AG10803 (cell line): ENCODE measurements at places on chromosomes 13 and 19.

DNA sequence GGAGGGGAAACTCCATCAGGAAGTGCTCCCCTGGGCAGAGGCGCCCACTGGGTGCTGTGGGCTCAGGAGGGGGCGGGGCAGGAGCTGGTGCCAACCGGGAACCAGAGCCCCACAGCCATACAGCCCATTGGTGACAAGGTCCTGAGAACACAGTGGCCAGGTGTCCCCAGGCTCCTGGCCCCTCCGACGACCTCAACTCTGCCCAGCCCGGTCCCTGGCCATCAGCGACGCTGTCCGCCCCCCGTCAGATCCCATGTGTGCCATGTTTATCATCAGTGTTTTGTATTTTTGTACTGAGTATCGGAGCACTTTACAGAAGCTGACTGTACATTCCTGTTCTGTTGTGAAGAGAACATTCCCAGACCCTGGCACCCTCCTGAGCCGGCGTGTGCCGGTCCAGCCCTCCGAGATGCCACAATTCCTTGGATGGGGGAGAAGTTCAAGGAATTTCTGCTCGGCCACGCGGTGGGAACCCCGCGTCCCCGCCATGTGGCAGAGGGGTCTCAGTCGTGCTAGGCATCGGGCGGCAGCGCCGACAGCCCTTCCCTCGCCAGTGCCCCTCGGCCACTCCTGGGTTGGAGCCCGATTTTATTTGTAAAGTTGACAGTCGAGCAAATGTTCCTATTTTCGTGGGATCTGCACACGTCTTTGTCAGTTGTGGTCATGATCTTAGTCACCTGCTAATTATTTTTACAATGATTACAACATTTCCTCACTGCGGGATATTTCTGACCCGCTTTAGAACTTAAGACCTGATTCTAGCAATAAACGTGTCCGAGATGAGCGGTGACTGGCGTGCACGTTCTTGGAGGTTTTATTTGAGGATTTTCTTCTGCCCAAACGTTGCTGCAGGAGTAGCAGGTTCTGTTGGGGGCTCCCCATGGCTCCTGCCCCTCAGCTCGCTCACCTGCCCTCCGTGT lies 16.9 kb downstream of the PEX11G start:
- no peak for DNase-seq

GRCh38 chr19:58007285-58007684 lies 4.7 kb upstream of the ZNF606 start:
- no peak for DNase-seq

DNA sequence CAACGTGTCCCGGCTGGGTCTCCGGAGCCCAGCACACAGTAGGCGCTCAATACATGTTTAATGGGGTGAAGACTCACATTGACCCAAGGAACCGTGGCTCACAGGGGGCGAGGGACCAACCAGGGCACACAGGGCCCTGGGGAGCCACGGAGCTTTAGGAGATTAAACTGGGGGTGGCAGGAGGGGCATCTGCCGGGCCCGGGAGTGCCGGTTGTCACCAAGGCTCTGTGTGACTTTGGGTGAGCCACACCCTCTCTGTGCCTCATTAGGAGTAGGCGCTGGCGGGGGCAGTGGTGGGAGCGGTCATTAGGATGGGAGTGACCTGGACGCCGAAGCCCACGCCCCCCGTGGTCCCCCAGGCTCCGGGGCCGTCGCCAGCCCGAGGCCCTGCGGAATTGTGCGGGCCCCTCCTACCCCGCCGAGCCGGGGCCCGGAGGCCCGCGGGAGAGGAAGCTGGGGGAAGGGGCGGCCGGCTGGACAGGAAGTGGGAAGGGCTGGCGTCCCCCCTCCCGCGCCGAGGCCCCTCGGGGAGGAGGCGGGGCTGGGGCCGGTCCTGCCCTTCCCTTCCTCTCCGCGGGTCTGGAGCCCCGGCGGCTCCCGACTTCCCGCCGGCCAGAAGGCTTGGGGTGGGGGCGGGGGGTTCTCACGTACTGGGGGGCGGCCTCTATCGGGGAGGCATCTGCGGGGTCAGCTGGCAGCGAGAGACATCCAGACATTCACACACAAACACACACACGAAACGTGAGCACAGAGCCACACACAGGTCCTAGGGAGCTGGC lies 1.8 kb upstream of the SSBP4 start:
- DNase-seq = peak; percentile 84

DNA sequence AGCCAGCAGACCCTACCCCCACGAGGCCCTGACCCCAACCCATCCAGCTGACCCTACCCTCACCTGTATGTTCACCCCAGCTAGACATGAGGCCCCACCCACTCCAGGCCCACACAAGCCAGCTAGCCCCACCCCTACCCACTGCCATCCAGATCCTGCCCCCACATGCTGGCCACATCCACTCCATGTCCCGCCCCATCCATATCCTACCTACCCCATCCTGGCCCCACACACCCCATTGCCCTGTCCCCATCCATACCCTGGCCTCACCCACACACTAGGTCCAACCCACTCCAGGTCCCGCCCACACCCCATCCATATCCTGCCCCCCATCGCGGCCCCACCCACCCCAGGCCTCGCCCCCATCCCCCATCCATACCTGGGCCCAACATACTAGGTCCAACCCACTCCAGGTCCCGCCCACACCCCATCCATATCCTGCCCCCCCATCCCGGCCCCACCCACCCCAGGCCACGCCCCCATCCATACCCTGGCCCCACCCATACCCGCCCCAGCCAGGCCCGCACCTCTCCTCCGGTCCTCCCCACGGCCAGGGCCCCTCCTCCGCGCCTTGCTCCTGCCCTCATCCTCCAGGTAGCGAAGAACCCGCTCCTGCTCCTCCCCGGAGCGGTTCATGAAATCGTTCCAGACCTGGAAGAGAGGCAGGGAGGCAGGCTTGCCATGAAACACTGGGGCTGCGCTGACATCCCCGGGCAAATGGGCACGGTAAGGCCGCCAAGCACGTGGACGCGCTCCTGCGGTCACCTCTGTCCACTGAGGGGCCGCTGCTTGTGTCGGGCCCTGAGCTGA lies 7.2 kb downstream of the RNU6-9 start:
- no peak for DNase-seq

- DNase-seq = peak; percentile 3
These were observed 18.2 kb downstream of the ZNF121 start for GRCh38 chr19:9565900-9566705.

DNA sequence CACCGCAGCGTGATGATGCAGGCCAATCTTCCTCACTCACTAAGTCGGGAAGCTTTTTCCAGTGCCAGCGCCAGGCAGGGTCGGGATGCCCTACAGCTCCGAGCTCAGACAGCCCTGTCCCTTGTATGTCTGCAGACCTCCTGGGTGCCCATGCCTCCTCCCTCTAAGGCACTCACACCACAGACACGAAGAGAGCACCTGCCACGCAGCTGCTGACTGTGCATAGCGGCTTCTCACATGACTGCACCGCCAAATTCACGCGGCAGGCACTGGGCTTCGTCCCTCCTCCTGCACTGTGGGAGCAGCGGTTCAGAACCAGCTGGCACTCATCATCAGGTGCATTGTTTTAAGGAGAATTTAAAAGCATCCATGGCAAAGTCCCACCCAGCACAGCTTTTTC lies 88.1 kb downstream of the SLC7A1 start:
- DNase-seq = peak; percentile 53
